ENCODE measurements at places on chromosomes 5 and 9.

DNA sequence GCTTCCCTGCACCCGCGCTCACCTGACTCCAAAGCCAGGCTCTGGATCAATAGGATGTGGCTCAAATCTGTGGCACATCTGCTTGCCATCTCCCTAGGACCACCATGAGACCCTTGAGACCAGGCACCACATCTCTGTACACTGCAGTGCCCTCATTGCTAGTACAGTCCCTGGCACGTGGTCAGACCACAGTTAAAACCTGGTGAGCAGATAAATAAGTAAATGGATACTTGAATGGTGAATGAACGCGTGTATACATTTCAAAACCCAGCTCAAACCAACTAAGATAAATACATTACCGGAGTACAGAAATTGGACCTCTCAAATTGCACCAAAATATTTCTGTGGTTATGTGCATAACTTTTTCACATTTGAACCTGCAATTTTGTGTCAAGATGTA lies 221.2 kb upstream of the IRX4 start:
- no peak for DNase-seq

DNA sequence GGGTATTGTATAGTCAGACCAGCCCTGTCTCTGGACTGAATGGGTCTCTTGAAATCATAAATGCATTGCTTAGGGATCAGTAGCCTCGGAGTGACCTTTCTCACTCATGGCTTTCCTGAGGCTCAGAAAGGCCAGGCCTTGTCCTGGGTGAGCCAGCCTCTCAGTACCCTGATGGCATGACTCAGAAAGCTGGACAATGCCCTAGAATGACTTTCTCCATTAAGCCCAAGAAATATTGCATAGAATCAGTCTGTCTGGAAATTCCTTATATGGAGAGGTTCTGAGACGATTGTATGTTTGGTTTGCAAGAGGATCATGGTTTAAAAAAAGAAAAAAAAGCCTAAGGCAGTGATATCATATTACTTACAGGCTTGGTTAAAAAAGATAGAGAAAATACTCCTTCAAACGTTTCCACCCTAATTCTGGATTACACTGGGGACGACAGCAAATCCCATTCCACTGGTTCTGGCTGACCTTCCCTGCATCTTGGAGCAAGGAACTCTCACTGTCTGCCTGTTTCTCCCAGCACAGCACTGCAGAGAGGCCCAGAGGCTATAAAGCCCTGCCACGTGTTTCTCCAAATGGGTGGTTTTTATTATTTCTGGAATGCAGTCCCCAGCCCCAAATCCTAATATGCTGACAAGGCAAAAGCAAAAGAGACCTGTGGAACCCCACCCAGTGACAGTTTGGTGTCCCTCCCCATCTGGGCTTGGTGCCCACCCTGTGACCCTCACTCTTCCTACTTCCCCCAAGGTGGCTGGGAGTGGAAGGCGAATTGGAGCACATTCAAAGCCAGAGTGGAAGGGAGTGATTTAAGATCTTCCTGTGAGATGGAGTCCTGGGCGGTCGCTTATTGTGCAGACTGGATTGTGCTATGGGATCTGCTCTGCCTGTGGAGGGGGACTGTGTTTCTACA lies 34.4 kb downstream of the MAP1B start:
- DNase-seq, result peak; percentile 86

DNA sequence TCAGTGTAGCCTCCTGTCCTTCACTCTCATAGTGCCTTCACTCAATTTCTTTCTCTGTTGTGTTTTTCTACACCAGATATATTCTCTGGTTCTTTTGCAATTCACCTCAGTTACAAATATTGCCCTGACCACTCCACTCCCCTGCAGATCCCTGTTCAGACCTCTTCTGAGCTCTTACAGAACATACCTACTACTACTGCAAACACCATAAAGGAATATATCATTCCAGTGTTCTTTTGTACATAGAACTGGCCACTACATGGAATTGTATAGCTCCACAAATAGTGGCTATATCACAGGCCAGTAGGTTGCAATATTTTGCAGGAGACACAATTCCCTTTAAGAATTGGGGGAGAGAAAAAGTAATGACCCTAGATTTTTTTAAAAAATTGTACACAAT lies 21.0 kb downstream of the ALDH1A1 start:
- no peak for DNase-seq

DNA sequence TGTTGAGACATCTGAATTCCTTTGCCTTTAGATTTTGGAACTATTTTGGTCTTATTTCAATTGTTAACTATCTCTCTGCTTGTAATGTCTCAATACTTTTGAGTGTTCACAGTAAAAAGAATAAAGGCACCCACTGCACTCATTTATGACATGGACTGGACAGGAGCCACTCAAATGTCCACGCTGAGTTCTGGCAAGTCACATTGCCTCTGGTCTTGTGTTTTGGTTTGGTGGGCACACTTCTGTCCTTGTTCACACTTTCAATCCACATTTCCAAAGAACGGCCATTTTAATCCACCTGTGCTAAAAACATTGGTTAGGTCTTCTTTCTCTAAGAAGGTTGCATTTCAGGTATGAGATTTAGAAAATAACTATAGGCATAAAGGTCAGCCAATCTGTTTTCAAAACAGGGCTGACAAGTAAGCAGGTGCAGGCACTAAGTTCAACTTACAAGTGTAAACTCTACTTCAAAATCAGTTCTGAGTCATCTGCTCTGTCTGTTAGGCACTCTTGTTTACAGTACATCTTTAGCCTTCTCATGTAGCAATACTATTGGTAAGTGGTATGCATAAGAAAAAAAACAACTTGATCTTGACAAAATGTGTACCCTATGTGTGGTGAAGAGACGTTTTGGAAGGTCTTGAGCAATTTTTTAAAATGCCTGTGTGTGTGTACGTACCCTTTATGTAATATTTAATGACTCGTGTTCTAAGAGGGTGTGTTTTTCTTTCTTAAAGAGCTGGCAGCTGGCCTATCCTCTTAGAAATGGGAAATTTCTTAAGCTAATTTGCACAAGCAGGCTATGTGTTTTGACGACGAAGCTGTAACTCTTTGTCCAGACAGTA lies 31.5 kb upstream of the ZFAND5 start:
- DNase-seq, result no peak

DNA sequence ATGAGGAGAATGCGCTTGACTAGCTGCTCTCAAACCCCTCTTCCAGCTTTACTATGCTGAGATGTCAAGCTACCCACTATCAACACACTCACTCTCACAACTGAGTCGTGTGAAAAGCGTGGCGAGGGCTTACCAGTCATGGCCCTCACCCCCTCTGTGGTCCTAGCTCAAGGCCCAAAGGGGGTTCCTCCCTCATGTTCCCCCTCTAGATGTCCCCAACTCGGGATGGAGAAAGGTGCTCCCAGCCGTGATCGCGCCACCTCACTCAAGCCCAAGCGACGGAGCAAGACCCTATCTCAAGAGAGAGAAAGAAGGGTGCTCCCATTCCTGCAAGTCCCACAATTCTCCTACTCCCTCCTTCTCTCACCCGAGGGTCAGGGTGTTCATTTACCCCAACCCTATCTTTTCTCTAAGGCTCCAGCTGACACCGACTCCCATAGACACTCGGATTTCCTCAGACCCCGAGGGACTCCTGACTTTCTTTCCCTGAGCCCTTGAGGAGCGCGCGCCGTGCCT lies 559 bp downstream of the SLC38A9 start:
- DNase-seq, result no peak

GRCh38 chr5:158805195-158805594 lies 294.5 kb downstream of the EBF1 start:
- peak; percentile 82 for DNase-seq

DNA sequence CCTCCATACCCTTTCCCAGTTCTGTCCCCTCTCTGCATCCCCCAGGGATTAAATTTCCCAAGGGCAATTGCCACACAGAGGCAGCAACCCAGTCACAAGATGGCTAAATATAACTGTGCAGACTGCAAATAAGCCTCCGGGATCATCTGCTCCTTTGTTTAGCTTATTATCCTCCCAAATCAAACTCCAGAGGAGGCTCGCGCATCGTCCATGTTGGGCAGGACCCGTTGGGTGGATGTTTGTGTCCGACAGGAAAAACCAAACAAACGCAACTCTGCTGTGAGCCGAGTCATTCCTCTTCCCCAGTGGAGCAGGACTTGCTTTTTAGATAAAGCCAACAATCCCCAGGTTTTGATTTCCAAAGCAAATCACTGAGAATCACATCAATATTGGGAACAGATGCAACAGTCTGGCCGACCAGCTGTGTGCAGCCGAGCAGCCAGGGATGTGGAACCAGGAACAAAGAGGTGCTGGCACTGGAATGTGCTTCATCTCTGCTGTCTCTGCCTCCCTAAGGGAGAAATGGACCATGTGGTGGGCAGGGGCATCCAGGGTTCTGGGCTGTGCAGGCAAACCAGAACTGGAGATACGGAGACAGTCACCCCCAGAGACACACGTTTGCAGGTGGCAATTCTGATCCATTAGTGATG lies 89.8 kb downstream of the PTTG1 start:
- DNase-seq, result no peak

DNA sequence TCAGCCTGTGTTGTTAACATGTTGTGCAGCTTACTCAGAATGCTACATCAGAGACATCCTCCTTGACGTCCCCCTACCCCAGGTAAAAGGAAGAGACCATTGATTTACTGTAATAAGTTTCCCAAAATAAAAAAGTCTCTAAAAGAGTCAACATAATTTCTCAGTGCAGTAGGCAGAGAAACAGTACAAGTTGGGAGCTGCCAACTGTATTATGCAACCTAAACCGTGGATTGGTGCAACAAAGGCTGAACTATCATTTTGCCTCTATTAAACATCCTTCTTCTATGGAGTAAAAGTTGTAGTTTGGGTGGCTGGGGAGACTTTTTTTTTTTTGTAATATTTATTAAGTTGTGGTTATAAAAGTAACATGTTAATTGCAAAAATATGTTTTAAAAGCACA lies 208.0 kb downstream of the NR3C1 start:
- no peak for DNase-seq

- DNase-seq, result no peak
Measured at GRCh38 chr9:35179347-35180280, 17.8 kb downstream of the UNC13B start.

DNA sequence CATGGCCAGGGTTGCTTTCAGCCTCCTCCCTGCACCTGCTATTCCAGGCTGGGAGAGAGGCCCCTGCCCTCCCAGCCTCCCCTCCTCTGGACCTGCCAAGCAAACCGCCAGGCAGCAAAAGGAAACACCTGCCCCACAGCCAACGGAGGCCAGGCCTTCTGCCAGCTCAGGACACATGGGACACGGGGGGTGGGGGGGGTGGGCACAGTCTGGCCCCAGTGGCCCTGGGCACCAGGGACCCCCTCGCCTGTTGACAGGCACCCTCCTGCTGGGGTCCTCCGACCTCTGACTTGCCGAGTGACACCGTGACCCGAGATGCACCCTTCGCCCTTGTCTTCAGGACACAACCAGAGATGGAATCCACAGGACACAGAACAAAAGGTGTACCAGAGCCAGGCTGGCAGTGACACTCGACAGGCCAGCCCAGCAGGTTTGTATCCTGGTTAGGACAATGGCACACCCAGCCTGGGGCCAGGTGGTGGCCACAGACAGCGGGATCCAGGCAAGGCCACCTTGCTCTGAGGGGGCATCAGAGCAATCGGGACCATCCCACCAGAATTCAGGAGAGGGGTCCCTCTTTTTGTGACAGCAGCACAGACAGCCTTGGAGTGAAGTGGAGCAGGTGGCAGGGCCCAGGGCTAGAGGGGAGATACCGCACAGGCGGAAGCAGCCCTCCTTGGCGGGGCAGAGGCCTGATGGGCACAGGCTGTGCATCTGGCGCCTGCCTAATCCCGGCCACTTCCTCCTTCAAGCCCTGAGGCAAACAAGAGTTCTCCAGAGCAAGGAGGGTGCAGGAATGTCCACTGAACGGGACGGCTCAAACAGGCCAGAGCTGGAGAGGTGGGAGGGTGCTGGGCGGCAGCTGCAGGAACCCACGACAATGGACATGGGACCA lies 1.3 kb upstream of the TMEM210 start:
- no peak for DNase-seq

GRCh38 chr9:137974746-137975526 lies 97.4 kb downstream of the CACNA1B start:
- no peak for DNase-seq

GRCh38 chr9:122218935-122219855 lies 9.6 kb downstream of the LHX6 start:
- peak; percentile 40 for DNase-seq

GRCh38 chr5:158541536-158542297 lies 558.0 kb downstream of the EBF1 start:
- DNase-seq, result peak; percentile 45

DNA sequence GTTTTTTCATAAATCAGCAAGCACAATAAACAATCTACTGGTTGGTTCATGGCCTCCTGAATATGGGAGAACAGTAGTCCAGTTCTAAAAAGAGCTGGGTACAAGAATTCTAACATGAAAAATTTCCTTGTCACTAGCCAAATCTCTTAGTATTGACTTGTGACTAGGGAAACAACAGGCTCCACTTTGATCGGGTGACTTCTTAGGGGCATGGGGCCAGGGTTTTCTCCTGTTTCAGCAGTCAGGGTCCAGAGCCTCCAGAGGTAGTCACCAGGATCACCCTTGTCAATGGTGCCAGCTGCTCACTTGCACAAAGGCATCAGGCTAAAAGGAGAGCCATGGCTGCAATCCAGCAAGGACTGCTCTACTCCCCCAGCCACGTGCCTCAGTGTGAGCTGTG lies 38.1 kb downstream of the LPAR1 start:
- DNase-seq, result no peak

DNA sequence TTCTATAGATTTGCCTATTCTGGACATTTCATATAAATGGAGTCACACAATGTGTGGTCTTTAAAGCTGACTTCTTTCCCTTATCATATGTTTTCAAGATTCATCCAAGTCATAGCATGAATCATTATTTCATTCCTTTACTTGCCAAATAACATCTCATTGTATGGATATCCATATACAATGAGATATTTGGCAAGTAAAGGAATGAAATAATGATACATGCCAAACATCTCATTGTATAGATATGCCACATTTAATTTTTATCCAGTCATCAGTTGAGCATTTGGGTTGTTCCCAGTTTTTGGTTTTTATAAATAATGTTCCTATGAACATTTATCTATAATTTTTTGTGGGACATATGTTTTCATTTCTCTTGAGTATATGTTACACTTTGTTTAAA lies 20.5 kb upstream of the OR2K2 start:
- no peak for DNase-seq

- no peak for DNase-seq
Measured at GRCh38 chr9:100590481-100590880, 12.6 kb downstream of the CAVIN4 start.

DNA sequence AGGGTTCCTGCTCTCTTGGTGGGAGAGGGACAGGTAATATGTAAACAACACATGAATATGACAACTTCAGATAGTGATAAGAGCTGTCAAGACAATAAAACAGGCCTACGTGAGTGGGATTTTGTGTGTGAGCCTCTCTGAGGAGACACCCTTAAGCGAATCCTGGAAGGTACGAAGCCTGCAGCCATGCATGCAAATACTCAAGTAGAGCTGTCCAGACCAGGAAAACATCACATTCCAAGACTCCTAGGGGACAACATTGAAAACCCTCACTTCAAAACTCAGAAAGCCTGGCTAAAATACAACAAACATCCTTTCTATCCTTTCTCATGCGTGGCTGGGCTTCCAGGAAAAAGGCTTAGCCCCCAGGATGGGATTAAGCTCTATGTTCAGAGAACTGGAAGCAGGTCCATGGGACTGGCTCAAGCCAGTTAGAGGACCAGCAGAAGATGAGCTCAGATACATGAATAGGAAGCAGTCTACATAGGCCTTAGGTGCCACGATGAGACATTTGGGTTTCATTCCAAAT lies 124.8 kb upstream of the IQGAP2 start:
- DNase-seq, result peak; percentile 47
